DMS79 treated with DMSO at 0.1 percent for 48 hours (cell line): ENCODE measurements at places on chromosomes 5 and 9.

GRCh38 chr9:83154087-83154736, 91.3 kb upstream of the RASEF start:
- DNase-seq: no peak

- no peak for DNase-seq
Observed at GRCh38 chr9:15972760-15973159, 419.9 kb downstream of the CCDC171 start.

DNA sequence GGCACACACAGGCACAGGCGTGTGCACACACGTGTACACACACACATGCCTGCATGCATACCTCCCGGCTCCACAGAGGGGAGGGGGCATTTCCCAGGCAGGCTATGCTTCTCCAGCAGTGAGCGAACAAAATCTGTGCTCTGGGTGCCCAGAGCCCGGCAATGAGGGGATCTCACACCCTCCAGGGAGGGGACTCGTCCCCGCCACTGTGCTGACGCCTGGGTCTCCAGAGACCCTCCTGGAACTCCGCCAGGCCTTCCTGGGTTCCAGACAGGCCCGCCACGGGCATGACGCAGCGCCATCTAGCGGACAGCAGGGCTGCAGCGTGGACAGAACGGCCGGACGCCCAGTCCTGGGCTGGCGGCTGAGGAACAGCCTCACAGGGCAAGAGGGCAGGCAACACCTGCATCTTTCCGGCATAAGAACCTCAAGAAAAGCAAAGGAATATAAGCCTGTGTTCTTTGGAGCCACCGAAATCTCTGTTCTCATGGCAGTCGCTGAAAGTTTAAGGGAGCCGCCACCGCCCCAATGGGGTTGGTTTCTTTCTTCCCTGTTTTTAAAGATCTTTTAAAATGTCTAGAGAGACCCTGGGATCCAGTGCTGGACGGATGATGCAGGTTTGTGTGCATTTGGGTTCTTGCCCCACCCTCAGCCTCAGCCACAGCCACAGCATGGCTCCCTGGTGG, 135.6 kb upstream of the PPP1R26 start:
- peak; percentile 76 for DNase-seq

DNA sequence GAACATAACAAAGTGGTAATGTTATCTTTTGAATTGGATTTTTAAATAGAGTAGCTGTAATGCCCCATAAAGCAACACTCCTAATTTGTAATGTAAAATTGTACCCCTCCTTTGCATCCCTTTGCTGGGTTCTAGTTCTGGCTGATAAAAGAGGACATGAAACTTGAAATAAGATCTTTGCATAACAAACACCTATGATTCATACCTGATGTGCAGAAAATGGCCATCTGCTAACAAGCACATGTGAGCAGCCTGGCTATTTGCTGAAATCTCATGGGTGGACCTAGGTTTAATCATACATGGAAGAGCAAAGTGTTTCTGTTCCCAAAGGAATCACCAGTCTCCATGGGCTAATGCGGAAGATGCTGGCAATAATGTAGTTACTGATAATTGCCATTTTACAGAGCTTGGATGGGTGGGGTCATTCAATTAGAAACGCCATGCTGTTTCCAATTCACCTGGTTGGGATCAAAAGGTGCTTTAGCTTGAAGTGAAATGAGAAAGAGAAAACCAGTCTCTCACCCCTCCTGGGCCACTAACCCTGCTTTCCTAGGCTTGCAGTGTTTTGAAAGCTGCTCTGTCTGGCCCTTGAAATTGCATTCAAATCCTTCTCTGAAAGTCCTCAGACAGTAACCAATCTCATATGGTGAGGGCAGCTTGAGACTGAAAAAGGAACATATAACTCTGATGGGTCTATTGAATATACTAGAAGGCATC, 585.1 kb downstream of the TLE4 start:
- no peak for DNase-seq

- peak; percentile 7 for DNase-seq
Observed at GRCh38 chr5:124602925-124603650, 143.4 kb downstream of the ZNF608 start.

GRCh38 chr9:101587332-101588043, 7.3 kb downstream of the PPP3R2 start:
- DNase-seq: no peak
